Stimulated activated CD8-positive, alpha-beta memory T cell treated with anti-CD3 and anti-CD28 coated beads, Interleukin-2, amount 100 ng/mL, for 1 hour (primary cell): ENCODE measurements at places on chromosomes 16 and 17.

DNA sequence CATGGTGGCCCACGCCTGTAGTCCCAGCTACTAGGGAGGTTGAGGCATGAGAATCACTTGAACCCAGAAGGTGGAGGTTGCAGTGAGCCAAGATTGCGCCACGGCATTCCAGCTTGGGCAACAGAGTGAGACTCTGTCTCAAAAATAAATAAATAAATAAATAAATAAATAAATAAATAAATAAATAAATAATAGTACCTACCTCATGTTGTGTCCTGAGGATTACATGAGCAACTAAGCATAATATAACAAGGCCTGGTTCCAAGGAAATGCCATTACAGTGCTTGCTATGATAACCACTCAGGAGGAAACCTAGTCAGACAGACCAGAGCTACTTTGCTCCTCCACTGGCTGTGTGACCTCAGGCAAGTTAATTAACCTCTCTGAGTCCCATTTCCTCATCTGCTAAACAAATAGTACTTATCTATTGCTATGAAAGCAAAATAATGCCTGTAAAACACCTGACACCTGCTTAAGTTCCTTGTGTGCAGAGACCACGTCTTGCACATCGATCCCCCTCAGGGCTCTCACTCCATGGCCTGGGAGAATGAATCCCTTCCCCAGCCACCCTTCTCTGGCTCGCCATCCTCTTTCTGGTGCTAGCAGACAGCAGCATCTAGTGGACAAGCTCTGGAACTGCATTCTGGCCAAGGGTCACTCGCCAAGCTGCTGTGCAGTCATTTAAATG, 7.5 kb downstream of the EPOP start:
- DNase-seq, result peak; percentile 25

GRCh38 chr16:14232106-14232864, 161.2 kb downstream of the MRTFB start:
- DNase-seq, result no peak

- DNase-seq, result no peak
Observed at GRCh38 chr17:68089881-68090280, 54.3 kb downstream of the KPNA2 start.

- DNase-seq, result no peak
Observed at GRCh38 chr16:66845791-66846221, 1.6 kb downstream of the CA7 start.

DNA sequence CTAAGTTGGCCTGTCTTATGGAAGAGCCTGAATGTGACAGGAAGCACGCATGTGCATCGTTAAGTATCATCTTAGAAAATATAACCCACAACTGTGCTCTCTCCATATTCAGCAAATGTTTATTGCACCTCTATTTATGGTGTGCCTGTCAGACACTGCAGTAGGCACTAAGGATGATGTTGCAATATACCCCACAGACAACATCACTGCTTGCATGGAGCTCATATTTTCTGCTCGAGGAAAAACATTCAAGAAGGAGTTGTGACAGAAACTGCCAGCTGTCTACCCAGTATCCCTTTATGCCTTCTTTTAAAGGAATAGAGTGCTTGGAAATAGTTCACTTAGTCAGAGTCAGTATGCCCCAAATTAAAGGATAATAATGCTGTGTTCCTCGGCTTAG, 132.3 kb upstream of the RBFOX1 start:
- no peak for DNase-seq

DNA sequence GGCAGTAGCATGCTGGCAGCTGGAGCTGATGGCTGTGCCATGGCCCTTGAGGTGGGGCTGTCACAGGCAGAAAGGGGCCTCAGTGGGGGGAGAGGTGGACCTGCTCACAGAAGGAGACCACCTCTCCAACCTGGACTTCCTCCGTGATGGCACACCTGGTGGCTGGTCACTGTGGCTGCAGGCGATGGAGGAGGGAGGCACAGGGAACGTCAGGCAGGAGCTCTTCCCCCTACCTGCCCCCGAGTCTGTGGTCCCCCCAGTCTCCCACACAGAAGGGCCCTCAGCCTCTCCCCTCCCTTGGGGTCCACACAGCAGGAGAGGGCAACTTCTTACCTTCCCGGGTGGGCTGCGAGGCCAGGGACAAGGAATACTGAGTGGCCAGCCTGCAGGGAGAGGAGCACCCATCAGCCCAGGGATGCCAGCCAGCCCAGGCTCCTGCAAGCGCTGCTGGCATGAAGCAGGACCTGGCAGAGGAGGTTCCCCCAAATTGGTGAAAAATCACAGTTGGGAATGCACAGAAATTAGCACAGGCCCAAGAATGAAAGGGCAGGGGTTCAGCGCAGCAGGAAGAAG, 96.5 kb downstream of the GOSR1 start:
- DNase-seq, result no peak

- DNase-seq, result no peak
Observed at GRCh38 chr16:67163999-67164558, 466 bp upstream of the HSF4 start.

DNA sequence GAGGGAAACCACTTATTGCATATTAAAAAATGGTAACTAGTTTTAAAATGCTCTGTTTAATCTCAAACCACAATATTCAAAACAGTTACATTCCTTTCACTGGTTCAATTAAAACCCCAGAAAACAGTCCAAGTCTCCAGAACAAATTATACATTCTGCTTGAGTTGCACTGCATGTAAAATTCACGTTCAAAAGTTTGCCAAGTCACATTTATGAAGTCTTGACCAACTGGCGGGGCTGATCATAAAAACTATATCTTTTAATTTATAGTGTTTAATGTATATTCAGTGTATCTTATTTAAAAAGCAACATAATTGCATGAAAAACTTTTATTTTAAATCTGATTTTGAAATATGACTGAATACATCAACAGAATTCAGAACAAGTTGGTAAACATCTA, 25.0 kb downstream of the CPPED1 start:
- no peak for DNase-seq

DNA sequence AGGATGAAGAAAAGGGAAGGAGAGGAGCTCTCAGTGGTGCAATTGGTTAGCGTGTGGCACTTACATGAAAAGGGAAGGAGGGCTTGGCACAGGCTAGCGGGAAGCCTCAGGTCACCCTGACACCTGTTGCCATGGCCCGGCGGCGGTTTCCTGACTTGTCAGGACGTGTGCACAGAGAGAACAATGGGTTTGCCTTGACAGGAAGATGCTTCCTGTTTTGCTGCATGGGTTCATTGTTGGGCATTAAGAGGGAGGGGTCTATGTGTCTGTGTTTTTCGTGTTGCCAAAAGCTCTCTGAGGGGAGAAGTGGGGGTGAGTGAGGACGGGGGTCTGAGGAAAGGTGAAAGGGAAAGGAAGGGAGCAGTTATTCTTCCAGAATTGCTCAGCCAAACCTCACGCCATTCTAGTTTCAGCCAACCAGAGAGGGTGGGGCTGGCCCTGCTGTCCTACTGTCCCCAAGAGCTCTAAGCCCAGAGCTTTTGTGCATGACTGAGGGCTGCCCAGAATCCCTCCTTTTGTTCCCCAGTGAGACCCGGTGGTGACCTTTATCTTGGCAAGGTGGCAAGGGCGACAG, 17.1 kb upstream of the CCR7 start:
- no peak for DNase-seq

GRCh38 chr17:38693700-38694329, 11.3 kb upstream of the MLLT6 start:
- no peak for DNase-seq

- DNase-seq, result no peak
Observed at GRCh38 chr16:24753437-24753836, 24.0 kb downstream of the TNRC6A start.

DNA sequence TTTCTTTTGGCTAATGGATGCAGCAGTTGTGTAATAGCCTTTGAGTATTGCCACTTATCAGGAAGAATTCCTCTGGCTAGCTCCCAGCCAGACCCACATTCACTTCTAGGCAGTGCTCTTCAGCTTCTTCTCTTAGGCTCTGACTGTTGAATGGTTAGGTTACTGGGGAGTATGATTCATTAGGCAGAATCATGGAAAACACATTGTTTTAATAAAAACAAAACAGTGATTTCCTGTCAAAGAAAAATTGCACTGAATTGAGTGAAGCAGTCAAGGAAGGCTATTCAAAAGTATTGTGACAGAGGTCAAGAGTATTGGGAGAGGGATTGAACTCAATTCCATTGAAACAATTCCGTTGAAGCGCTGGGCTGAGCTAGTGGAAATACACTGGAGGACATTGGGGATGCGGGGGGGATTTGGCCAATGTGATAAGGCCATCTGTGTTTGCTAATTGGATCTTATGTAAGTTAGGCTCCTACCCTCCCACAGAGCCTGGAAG, 68.0 kb downstream of the CNTNAP4 start:
- no peak for DNase-seq

GRCh38 chr16:51762081-51762996, 611.3 kb upstream of the SALL1 start:
- DNase-seq, result no peak

DNA sequence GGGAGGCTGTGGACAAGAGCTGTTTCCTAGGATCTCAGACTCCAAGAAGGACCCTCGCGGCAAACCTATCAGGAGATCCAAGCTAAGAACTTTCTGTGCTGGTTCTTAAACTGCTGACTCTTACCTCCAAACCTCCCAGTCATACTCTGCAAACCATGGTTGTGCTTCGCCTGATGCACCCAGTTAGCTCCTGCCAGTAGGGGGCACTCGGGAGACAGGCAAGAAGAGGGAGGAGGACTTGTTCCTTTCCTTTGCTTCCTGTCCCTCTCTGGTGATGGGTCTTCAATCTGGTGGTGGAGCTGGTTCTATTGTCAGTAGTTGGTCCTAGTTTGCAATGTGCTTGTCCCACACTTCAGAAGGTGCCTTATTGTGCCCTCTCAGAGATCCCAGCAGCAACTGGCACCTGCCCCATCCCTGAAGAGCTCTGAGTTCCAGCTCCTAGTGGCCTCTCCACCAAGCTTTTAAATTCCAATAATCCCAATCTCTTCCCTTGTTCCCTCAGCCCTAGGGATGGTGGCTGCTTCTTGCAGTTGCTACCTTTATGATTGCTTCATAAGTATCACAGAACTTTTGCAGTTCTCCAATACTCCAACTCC, 113.5 kb upstream of the RPL38 start:
- DNase-seq, result no peak

- no peak for DNase-seq
Observed at GRCh38 chr17:31443386-31443785, 51.9 kb downstream of the RAB11FIP4 start.

- DNase-seq, result no peak
Observed at GRCh38 chr16:24980077-24980793, 34.9 kb downstream of the ARHGAP17 start.

DNA sequence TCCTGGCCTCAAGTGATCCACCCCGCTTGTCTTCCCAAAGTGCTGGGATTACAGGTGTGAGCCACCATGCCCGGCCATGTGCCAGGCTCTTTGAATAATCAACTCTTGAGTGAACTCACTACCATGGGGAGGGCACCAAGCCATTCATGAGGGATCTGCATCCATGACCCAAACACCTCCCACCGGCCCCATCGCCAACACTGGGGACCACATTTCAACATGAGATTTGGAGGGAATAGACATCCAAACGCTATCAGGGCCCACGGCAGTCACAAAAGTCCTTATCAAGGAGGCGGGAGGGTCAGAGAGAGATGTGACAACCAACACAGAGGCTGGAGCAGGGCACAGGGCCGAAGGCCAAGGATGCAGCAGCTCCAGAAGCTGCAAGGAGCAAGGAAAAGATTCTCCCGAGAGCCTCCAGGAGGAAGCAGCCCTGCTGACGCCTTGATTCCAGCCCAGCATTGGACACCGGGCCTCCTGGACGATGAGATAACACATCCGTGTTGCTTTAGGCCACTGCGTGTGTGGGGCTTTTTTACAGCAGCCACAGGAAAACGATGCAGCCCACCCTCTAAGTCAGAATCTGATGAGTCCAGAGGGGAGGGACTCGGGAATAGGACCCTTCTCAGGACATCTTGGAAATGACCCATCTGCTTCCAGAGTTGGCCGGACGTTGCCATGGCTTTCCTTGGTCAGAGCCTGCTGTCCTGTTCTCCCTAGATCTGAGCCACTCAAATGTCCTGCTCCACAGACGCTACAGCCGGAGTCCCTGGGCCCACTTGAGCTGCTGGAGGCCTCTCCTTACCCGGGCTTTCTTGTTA, 47.3 kb upstream of the CMIP start:
- DNase-seq, result no peak

DNA sequence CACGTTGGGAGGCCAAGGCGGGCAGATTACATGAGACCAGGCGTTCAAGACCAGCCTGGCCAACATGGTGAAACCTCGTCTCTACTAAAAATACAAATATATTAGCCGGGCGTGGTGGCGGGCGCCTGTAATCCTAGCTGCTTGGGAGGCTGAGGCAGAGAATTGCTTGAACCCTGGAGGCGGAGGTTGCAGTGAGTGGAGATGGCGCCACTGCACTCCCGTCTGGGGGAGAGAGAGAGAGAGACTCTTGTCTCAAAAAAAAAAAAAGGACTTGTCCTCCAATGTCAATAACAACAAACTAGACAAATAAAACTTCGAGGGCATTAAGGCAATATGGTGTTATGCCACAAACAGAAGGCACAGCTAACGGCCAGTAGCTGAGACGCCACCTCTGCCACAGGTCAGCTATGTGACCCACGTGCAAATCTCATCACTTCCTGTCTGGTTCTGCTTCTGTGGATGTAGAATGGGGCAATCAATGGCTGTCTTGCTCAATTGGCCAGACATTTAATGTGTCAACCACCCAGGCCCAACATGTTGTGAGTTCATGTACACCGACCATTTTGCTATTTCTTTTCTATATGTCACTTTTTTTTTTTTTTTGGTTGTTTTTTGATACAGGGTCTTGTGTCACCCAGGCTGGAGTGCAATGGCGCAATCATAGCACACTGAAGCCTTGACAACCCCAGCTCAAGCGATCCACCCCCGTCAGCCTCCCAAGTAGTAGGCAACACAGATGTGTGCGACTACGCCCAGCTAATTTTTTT, 834 bp upstream of the TXNDC11 start:
- DNase-seq, result no peak

DNA sequence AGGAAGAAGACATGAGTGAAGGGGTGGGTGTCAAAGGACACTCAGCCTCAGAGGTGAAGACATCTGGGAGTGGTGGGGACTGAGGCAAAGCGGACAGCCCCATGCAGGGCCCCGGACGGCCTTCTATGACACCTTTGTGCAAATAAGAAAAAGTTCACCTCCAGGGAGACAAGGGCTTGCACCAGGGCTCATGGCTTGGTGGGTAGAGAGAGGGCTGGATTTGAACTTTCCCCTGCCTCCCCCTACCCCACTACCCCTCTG, 30.5 kb downstream of the LRRC75A start:
- no peak for DNase-seq

DNA sequence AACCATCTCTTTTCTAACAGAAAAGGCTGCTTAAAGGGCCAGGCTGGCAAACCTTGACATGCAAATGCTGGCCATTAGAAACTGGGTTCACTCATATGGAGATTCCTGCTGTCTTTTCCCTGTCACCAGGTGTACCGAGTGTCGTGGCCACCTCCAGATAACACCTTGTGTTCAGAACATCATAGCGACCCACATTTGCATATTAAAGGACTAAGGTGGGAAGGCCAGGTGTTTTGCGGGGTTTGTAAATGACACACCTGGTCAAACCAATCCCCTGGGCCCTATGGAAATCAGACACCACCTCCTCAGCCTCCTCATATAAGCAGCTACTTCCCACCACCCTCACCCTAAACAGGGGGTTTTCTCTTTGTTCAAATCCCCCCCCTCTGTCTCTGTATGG, 2.5 kb upstream of the AIPL1 start:
- no peak for DNase-seq

- DNase-seq, result no peak
Observed at GRCh38 chr17:4326112-4326511, 40.4 kb downstream of the UBE2G1 start.

GRCh38 chr16:81469710-81470535, 25.3 kb downstream of the CMIP start:
- DNase-seq, result no peak

- DNase-seq, result no peak
Observed at GRCh38 chr17:69919789-69920188, 155.2 kb upstream of the KCNJ16 start.
